ENCODE measurements at places on chromosomes 5 and 9. TPM values are rescaled to one million over a fixed set of nuclear protein-coding genes. Genes with fewer than 3 reads are reported as not detected.

Gene TOR1A
- polyA plus RNA-seq: 42.6 TPM

Gene OR1N1
- polyA plus RNA-seq: not detected

Gene GFI1B
- polyA plus RNA-seq: not detected

Gene CERCAM
- 0.90 TPM for polyA plus RNA-seq

Gene CMBL
- polyA plus RNA-seq: 0.65 TPM

Gene HAVCR1
- 4.6 TPM for polyA plus RNA-seq

Gene INSL4
- not detected for polyA plus RNA-seq

Gene FANCC
- 4.4 TPM for polyA plus RNA-seq

Gene GABRB2
- polyA plus RNA-seq: not detected

Gene DAPK1
- not detected for polyA plus RNA-seq

Gene DPYSL3
- not detected for polyA plus RNA-seq

Gene RNF183
- polyA plus RNA-seq: not detected

Gene POU4F3
- polyA plus RNA-seq: 0.11 TPM

Gene CDH6
- not detected for polyA plus RNA-seq

Gene IGIP
- polyA plus RNA-seq: 0.24 TPM

Gene CCL21
- polyA plus RNA-seq: not detected

Gene SLC45A2
- polyA plus RNA-seq: not detected

Gene IL5
- not detected for polyA plus RNA-seq
